MG63 (cell line): ENCODE measurements at places on chromosomes 4 and X.

- peak; percentile 37 for DNase-seq
These were observed 605 bp upstream of the FAT1 start for GRCh38 chr4:186724058-186724863.

DNA sequence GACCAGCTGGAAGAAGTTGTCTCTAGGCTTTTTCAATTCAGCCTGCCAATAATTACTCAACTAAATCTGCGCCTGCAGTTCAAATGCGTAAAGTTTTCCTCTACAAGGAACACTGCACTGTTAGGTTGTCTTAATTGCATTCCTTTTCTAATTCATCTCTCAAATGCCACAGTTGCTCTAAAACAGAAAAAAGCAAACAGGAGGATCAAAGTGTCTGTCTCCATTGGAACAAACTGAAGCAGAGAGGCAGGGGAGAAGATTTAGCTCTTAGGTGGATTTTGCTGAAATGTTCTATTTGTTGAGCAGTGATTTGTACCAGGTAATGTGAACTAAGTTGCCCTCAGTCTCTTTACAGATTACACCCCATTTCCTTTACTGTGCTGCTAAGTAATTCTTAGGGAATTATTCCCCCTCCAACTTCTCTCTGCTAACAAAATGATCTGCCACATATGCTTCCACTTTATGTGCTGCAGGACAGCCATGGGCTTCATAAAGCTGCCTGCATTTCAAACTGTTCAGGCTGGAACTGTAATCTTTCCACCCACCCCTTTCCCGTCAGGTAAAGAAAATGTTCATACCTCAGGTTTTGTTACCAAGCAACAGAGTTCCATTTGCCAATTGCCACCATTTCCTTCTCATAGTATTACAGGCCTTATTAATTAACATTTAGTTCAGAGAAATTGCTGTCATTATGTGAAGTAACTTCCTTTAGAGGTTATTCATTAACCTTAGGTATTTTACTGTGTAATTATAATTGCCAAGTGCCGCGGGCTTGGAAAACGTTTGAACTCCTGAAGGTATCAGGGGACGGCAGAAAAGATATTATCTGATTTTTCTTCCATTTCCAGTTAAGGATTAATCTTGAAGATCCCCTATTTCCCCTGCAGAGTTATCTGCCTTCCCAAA is 149.3 kb downstream of the SPRY1 start:
- DNase-seq = no peak

DNA sequence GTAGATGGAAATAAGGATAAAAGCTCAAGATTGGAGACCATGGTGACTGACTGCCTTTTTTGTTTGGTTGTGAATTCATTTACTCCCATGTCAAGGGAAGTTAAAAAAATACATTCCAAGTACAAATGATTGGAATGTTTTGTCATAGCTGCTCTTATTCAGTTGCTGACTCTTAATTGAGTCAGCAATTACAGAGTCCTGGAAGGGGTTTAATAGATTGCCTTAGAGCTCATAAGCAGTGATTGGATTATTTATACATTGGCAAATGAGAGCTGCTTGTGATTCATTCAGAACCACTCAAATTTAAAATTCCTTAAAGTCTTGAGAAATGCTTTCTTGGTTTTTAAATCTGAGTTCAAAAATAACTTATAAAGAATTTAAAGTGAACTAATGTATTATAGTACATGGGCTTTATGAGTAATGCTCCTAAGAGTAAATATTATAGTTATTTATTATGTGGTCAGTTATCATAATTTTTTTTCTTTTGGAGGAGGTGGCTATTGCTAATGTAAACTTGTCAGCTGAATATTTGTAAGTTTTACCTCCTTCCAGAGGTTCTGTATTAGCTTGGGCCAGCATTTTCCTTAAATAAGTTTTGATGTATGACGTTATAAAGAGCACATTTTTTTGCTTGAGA is 13.6 kb downstream of the JADE1 start:
- no peak for DNase-seq

DNA sequence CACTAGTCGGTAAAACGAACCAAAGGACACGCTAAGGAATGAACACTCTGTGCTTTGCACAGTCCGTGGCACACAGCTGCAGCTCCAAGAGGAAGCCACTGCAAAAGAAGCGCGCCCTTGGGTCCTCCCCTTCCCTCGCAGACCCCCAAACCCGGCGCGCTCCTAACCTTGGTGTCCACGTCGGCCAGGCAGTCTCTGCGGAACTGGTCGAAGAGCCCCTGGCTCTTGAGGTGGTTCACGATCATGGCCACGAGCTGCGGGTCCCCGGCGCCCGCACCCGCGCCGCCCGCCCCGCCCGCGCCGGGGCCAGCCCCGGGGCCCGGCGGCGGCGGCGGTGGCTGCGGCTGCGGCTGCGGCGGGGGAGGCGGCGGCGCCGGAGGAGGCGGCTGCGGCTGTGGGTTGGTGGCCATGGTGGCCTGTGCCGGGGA is 333 bp downstream of the BOD1L1 start:
- DNase-seq = no peak

- DNase-seq = no peak
These were observed 11.9 kb downstream of the COPS4 start for GRCh38 chr4:83046693-83047473.

GRCh38 chrX:10507181-10507580 is 113.2 kb downstream of the MID1 start:
- DNase-seq = no peak

DNA sequence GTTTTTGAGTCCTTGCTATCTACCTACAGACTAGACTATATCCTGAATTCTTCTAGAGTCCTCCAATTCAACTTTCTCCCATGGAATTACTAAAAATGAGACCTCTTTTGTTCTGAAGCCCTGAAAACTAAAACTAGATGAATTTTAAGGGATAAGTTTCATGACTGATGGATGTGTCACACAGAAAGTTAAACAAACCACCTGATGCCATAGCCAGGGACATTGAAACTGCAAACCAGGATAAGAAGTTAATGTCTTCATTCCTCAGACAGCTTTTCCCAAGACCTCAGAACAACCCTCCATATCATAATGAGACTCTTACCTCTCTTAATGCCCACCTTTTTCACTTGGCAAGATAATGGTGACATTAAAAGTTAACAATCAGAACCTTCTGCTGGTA is 81.5 kb upstream of the PTPN13 start:
- no peak for DNase-seq

GRCh38 chr4:158484173-158484885 is 37.4 kb upstream of the RXFP1 start:
- no peak for DNase-seq

GRCh38 chr4:188680004-188680666 is 540.9 kb downstream of the TRIML1 start:
- no peak for DNase-seq

- no peak for DNase-seq
These were observed 21.9 kb downstream of the AP1AR start for GRCh38 chr4:112253382-112254000.

DNA sequence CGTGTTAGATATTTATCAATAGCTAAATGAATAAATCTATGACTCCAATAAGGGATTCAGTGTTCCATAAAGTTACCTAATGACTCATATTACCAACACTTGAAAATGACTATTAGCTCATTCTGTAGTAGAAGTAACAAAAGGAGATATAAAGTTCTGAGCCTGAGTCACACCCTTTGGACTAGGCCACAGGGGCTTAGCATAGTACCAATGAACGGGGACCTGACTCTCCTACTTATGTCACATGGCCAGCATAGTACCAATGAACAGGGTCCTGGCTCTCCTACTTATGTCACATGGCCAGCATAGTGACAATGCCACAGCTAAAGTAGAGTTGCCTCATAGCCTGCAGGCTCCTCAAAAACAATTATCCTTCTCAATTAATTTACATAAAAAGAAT is 43.7 kb downstream of the MAGEB16 start:
- DNase-seq = no peak

DNA sequence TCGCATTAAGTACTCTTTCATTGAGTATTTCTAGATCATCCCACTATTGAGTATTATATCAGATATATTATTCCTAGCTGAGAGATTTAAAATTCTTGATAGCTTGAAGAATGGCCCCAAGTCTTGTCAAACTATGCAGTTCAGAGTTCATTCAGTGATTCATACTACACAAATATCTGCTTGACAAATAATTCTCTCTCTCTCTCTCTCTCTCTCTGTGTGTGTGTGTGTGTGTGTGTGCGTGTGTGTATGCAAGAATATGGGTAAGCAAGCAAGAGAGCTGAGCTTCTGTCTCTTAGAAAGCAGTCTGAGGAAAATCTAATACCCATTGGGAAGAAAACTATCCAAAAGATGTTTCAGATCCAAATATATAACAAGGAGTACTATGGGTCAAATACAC is 142.0 kb downstream of the SLC10A7 start:
- no peak for DNase-seq

GRCh38 chrX:64169988-64170387 is 35.5 kb downstream of the AMER1 start:
- no peak for DNase-seq

GRCh38 chr4:55661398-55662056 is 25.4 kb upstream of the NMU start:
- DNase-seq = no peak

- no peak for DNase-seq
These were observed 1.1 kb downstream of the PJA1 start for GRCh38 chrX:69163936-69164741.

- DNase-seq = no peak
These were observed 379.7 kb downstream of the SPRY1 start for GRCh38 chr4:123776267-123776666.

- no peak for DNase-seq
These were observed 56.5 kb downstream of the PRDM5 start for GRCh38 chr4:120865985-120866384.

GRCh38 chr4:40240040-40240653 is 43.3 kb downstream of the RHOH start:
- DNase-seq = peak; percentile 44
